Left ventricle myocardium inferior (tissue), 1 donor: ENCODE measurements at places on chromosomes 1 and 21.

- no peak for DNase-seq
Observed at GRCh38 chr1:172321451-172321850, 99.0 kb upstream of the C1orf105 start.

DNA sequence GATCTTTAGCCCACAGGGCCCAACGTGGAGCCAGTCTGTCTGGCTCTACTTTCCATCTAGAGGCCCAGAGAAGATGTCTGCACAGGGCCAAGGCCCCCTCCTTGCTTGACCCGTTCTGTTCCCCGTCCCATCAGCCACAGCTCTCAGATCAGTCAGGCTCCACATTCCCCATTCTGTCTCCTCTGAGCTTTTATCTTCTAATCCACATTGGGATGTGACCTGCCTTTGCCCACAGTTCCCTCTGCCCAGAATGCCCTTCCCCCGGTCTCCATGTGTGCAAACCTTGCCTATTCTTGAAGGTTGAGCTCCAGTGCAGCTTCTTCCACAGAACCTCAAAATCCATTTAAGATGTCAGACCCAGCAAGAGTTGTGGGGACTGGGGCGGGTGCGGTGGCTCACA lies 53.3 kb upstream of the WASF2 start:
- peak; percentile 14 for DNase-seq

DNA sequence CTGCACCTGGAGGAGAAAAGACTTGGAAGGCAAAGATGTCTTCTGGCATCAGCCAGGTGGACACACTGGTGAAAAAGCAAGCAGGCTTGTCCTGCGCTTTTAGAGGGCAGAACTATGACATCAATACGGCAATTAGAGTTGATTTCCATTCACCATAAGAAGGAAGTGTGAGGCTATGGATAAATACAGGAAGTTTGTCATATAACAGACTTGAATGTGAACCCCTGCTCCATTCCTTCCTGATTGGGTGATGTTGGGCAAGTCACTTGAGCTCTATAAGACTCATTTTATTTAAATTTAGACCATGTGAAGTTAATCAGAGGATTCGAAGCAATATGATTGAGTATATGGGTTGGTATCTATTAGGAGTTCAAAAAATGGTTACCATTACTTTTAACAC lies 137.8 kb downstream of the PLPP3 start:
- no peak for DNase-seq

GRCh38 chr1:189357317-189357716 lies 1120.3 kb downstream of the BRINP3 start:
- no peak for DNase-seq

DNA sequence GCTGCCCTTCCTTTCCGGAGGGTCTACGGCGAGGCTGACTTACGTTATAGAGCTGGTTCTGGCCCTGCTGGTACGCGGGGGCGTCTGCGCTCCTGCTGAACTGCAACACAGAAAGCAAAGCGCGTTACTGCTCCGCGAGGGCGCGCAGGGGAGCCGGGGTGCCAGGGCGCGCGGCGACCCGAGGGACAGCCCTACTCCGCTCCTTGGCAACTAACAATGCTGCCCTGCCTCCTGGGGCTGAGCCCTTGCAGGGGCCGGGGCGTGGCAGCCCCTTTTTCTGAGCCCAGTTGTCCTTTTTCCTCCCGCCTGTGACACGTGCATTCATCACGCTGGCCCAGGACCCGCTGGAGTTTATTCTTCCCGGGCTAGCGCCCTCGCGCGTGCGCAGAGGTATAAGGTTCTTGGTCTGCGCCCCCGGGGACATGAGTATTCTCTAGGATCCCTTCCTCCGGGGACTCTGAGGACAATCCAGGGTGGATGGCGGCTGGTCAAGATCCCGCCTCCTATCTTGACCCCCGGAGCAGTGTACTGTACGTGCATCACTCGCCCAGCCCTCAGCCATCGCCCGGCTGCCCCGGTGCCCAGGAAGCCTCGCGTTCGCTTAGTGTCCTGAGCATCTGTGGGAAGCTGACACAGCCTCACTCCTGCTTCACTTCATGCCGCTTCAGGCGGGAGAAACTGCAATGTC lies 78.9 kb downstream of the CD247 start:
- DNase-seq, result no peak

DNA sequence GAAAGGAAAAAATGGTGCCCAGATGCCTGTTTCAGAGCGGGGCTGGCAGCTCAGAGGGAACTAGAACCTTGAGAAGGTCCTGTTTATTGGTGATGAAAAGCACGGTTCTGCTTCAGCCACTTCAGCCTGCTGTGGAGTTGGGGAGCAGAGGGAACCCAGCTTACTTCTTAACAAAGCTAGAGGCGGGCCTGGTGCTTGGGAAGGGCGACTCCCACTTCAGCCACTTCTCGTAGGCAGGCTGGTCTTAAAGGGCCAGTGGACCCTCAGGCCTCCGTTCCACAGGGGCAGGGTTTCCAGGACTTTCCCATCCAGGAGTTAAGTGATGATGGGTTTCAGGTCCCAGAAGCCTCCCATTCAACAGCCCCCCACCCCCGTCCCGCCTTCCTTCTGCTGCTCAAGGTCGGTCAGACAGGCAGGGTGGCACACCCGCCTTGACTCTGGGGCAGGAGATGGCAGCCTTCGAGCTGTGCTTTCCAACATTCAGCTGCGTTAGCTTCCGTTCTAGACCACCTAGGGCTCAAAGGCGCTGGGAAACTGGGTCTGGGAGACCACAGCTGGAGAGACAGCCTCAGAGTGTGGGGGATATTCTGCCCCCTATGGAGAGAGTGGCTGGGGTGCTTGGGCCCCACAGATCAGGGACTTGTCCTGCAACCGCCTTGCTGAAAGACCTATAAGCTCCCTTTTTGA lies 3.4 kb downstream of the RUNX3 start:
- DNase-seq, result no peak

- DNase-seq, result no peak
Observed at GRCh38 chr21:45894906-45895777, 86.4 kb upstream of the COL6A1 start.

GRCh38 chr1:18045203-18045602 lies 62.4 kb upstream of the IGSF21 start:
- DNase-seq, result no peak

- no peak for DNase-seq
Observed at GRCh38 chr1:199855580-199855979, 171.9 kb upstream of the NR5A2 start.

- DNase-seq, result no peak
Observed at GRCh38 chr1:228717081-228717480, 18.2 kb upstream of the RHOU start.

GRCh38 chr1:3668585-3669300 lies 16.4 kb downstream of the TP73 start:
- DNase-seq, result peak; percentile 82

GRCh38 chr1:32508761-32509160 lies 30.5 kb upstream of the ZBTB8A start:
- no peak for DNase-seq

- DNase-seq, result no peak
Observed at GRCh38 chr1:25197235-25197975, 34.9 kb downstream of the SYF2 start.

DNA sequence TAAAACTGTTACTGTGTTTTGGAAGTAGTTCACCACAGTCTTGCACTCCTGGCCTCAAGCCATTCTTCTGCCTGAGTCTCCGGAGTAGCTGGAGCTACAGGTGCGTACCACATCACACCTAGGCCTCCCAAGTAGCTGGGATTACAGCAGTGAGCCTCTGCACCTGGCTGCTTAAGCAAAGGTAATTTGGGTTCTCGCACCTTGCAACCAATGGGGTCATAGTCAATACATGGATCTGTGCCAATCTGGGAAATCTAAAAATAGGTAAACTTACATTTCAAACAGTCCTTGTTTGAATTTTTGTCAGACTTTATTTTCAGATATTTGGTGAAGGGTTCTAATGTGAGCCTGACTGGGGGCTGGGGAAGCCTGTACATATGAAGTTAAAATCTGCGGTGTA lies 466.5 kb downstream of the PCP4 start:
- no peak for DNase-seq
